ENCODE measurements at places on chromosomes 13 and 19.

- DNase-seq = no peak
These were observed 747.8 kb downstream of the EFNB2 start for GRCh38 chr13:105787632-105788031.

DNA sequence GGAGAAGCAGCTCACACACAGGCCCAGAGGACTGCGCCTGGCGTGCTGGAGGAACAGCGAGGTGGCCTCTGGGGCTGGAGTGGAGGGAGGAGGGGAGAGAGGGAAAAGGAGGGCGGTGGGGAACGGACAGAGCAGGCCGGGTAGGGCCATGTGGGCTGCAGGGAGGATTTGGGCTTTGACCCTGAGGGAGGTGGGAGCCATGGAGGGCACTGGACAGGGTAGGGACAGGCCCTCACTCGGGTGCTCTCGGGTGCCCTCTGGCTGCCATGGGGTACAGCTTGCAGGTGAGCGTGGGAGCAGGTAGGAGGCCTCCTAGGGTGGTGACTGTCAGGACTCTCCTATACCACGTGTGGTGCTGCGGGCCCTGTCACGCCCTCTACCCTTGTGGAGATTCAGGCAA, 22.8 kb downstream of the PLIN4 start:
- no peak for DNase-seq

GRCh38 chr13:67557642-67558241, 327.6 kb upstream of the PCDH9 start:
- no peak for DNase-seq

DNA sequence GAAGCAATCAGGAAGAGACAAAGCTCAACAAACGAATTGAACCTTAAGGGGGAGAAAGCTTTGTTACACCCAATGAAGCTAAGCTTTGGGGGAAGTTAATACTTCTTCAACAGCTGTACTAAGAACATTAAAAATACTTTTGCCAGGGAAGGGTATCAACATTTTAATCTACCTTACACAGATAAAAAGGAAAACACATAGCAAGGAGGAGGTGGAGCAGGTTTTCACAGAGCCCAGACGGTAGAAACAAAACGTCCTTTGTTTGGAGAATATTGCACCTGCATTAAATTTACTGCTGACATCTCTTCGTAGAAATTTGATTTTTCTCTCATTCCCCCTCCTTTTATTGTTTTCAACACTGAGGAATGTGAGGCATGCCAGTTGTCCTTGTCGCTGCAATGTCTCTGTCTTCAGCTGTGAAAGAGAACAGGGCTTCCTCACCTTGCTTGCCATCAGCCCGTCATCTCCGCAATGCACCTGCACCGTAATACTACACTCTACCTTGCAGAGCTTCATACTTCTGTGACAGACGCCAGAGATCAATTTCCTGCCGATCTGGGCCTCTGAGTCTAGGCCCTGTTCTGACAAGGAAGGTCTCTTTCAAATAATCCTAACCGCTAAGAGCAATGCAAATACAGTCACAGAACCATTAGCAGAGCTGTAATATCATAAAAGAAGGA, 270.8 kb downstream of the SPRY2 start:
- DNase-seq = no peak

DNA sequence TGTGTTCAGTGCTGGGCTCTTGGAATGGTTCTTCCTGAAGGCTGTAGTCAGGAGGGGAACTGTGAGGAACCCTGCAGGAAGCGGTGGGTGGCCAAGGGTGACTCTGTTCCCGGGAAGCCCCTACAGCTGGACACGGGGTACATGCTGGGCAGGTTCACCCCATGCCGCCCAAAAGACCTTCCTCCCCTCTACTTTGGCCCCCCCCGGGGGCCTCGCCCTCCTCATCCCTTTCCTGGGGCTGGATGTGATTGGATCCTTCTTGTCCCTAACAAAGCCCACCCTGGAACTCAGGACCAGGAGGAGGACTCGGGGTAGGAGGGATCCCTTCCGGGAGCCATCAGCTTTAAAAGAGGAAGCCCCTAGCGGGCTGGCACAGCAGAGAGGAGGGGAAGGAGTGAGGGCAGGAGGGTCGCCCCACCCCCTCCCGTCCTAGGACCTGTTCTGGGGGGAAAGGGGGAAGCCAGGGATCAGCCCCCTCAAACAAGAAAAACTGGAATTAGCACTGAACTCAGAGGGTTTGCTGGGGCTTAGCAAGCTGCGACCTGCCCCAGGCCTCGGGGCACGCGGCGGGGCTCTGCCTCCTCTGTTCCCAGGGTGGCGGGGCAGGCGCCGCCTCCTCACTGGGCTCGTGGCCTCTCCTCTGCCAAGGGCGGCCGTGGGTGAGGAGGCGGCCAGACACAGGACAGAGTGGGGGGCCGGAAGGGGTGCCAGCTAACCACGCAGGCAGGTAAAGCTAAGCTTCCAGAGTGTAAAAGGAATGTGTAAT, 4.0 kb downstream of the CEBPA start:
- DNase-seq = no peak

GRCh38 chr19:15197942-15198341, 2.9 kb downstream of the NOTCH3 start:
- DNase-seq = no peak

DNA sequence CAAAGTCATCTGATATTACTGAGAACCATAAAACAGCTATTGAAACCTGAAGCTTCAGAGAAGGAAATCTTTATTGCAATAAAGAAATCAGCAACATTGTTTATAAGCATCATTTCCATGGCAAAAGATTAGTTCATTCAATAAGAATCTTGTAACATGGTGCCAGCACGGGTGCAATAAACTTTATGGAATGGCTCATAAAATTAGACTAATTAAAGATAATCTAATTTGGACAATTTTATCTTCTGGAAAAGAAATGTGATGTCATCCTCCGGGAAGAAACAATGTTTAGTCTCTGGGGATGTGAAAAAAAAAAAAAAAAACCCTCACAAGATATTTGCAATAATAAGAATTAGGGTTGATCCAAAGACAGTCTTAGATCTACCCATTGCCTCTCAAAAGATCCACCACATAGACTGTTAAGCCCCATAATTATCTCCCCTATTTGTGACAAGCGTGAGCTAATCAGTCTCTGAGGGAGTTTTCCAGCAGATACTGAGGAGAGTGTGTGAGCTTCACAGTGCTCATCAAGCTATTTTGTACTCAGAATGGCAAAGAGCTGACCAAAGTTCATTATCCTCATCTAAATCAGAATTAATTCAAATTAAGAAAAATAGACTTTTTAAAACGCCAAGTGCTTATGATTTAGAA, 297.0 kb upstream of the EDNRB start:
- DNase-seq = no peak

- DNase-seq = no peak
These were observed at the start of gene TMEM59L for GRCh38 chr19:18612772-18613588. Gene TMEM59L, plus strand, starts transcription at chr19:18612870. Its CDS starts 89 bp downstream, at chr19:18612959.

- no peak for DNase-seq
These were observed 200.5 kb downstream of the FGF9 start for GRCh38 chr13:21871382-21871781.

DNA sequence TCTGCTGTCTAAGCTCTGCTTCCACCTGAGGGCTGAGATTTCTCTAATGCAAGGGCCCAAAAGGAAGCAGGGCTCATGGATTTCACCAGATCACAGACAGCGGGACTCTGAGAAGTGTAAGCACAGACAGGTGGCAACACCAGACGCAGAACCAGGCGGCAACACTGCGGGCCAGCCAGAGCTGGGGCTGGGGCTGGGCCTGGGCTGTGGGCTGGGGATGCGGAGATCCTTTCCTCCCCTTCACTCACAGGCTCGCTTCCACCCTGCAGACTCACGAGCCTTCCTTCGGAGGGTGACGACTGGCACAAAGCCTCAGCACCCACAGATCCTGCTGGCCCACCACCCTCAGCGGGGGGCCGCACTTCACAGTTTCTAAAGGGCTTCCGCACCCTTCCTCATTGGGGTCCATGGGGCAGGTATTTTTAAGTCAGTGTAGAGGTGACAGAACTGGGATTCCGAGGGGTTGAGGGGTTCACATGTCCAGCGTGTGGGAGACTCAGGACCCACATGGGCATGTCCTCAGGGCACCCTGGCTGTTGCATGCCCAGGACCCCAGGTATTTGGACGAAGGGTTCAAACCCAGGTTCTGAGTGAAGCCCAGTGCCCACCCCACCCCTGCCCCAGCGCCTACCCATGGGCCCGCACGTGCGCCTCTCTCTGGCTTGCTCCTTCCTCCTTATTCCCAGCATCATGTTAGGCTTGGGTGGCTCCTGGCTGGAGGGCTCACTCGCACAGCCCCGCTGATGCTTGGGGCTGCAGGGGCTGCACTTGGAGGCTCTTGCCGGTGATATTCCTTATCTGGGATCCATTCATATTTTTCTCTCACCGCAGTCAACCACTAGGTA, 137.3 kb upstream of the GPR12 start:
- no peak for DNase-seq

GRCh38 chr13:30748717-30749116, 13.4 kb downstream of the ALOX5AP start:
- no peak for DNase-seq

- DNase-seq = no peak
These were observed 15.1 kb downstream of the PCDH8 start for GRCh38 chr13:52833296-52833875.

DNA sequence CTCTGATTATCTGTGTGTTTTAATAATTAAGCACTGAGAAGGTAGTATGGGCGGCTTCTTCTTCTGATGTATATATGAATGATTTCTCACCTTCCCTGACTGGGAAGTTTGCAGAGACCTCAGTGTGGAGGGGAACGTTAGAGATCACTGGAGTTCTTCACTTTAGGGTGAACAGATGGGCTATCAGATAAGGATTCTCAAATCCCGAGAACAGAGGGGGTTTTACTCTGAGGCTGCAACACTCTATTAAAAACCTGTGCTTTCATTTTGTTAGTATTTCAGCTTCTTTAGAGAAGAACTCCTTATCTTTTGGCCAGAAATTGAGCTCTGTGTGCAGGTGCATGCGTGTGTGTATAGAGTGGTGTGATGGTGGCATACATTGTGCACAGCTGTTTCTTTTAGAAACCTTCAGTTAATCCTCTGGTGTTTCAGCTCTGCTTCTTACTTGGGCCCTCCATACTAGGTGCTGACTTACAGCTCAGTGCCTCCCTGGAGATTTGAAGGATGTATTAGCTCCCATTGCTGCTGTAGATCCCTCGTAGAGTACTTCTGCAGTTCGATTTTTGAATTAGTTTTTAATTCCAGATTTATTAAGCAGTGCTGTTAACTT, 45.3 kb upstream of the PCDH9 start:
- no peak for DNase-seq

DNA sequence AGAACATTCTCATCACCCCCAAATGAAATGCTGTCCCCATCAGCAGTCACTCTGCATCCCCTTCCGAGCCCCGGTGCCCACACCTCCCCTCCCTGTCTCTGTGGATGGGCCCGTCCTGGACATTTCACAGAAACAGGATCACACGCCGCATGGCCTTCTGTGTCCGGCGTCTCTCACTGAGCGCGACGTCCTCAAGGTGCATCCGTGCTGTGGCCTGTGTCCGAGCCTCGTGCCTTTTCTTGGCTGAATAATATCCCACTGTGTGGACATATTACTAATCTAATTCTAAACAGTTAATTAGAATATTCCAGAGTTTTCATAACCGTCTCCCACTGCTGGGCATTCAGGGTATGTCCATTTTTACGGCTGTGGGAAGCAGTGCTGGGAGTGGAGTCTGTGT, 8.7 kb downstream of the NDUFS7 start:
- no peak for DNase-seq

DNA sequence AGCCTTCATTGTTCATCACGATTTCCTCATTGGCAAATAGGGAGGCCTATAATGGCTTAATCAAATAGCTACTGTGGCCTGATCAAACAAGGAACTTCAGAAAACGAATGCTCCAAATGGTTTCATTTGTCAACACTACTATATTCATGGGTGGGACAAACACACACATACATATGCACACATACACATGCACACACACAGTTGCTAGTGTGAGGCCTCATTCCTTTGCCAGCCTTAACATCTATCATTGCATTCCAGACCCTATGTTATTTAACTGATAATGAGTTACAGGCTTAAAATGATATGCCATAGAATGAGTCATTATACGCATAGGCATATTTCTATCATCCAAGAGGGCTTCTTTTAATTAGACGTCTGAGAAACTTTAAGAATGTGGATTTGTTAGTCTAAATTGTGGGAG, 140.2 kb downstream of the KLF5 start:
- DNase-seq = no peak

GRCh38 chr19:45693106-45693788, 781 bp downstream of the QPCTL start:
- DNase-seq = peak; percentile 74

- DNase-seq = no peak
These were observed 22.0 kb upstream of the GPR18 start for GRCh38 chr13:99280166-99280565.

GRCh38 chr19:5339950-5340636, 519 bp downstream of the PTPRS start:
- no peak for DNase-seq

- DNase-seq = no peak
These were observed 245.1 kb downstream of the LMO7 start for GRCh38 chr13:75881109-75881775.

- DNase-seq = no peak
These were observed 768 bp upstream of the CYSLTR2 start for GRCh38 chr13:48652851-48653471.

DNA sequence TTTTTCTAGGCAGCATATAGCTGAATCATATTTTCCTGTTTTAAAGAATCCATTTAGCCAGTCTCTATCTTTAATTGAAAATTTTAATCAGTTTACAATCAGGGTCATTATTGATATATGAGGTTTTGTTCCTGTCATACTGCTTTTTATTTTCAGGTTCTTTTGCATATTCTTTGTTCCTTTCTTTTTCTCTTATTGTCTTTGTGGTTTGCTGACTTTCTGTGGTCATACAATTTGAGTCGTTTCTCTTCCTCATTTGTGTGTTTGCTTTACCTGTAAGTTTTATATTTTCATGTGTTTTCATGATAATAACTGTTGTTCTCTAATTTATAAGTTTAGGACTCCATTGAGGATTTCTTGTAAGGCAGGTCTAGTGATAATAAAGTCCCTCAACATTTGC, 812.6 kb downstream of the DACH1 start:
- DNase-seq = no peak

DNA sequence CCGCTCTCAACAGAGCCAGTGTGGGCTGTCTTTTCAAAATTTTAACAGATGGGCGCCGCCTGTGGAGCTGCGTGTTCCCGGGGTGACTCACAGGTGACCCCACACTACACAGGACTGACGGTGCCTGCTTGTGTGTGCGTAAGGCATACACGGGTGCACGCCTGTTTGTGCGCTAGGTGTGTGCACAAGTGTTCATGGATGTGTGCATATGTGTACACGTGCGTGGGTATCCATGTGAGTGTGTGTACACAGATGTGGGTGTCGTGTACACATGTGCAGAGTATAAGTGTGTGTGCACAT, 92.7 kb upstream of the SOX1 start:
- no peak for DNase-seq

DNA sequence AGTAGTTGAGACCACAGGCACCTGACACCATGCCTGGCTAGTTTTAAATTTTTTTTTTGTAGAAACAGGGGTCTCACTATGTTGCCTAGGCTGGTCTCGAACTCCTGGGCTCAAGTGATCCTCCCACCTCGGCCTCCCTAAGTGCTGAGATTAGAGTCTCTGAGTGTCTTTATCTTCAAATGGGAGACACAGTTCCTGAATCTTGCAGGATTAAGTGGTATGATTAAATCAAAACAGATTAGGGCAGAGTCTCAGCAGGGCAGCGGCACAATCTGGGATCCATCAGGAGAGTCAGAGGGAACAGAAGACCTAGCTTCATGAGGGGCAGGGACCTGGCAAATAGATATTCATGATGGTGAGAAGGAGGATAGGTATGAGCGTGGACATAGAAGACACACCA, 953 bp downstream of the RLN3 start:
- DNase-seq = no peak

GRCh38 chr13:109699628-109700071, 86.7 kb downstream of the IRS2 start:
- no peak for DNase-seq

- DNase-seq = no peak
These were observed 191.9 kb upstream of the UBL3 start for GRCh38 chr13:30042272-30042671.

All from activated CD8-positive, alpha-beta memory T cell treated with anti-CD3 and anti-CD28 coated beads for 1 hour (primary cell).